ENCODE measurements at places on chromosomes 5 and 9.

- DNase-seq: no peak
Measured at GRCh38 chr9:121294151-121294743, 26.3 kb downstream of the GSN start.

DNA sequence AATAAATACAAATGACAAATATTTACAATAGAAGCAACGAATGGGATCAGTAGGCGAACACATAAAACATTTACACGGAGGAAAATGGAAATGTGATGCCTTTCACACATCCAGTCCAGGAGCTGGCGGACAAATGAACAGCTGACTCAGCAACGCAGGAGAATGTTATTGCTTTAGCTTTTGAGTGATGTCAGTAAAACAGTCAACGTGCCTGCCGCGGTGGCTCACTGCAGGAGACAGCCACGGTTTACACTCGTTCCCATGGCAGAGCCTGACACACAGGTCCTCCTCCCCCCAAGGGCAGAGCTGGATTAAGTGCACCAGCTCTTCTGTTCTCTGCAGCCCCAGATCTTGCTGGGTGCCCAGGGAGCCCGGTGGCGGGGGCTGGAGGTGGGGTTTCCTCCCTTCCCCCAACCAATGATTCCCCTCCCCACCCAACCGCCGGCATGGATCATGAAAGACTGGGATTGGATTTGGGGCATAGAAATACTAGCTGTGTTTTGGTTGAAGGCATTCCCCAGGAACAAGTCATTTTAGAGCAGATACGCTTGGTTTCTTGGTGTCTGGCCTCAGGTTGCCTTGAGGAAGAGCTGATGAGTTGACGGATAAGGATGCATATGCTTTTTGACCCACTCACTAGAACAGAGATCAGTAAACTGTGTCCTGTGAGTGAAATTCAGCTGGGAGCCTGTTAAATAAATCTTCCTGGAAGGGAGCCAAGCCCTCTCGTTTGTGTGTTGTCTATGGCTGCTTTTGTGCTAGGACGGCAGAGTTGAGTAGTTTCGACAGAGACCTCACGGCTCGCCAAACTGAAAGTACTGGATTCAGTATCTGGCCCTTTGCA, 12.5 kb downstream of the STC2 start:
- DNase-seq: no peak

GRCh38 chr5:150246429-150246828, 43.1 kb downstream of the CAMK2A start:
- no peak for DNase-seq

GRCh38 chr9:21965401-21965951, 28.7 kb downstream of the CDKN2A start:
- DNase-seq: no peak

DNA sequence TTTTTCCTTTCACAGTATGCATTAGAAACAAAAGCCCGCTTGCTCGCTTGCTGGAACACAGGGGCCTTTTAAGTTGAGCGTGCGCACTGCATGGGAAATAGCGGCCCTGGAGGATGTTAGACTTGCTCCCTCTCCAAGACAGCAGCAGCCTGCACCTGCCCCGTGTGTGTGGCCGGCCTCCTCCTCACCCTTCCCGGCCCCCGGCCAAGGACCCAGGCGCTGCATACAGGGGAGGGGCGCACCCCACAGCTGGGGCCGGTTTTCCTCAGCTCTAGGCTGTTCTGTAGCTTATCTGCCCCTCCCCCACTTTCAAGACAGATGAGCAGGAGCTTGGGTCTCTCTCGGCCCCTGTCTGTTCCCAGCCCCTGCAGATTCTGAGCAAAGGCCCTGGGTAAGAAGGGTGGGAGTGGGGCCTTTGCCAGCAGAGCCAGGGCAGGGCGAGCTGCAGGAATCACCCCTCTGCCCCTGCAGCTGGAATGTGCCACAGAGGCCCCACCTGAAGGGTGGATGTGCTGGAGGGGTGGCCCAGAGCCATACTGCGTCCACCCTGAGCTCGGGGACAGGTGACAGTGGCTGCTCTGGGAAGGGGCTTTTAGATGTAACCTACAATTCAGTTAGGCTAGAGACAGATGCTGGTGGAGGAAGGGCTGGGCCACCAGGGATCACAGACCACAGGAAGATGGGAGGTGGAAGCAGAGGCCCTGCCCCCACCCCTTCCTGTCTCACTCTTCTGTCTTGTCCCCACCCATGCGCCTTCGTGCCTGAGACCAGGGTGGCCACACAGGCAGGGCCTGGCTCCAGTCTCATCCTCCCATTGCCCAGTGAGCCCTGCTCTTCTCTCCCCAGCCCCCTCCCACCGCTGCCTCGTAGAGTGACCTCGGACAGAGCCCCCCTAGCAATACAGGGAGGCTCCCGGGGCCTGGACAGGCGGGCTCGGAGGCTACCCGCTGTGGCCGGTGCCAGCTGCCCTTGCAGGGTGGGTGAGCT, 132.4 kb downstream of the DAB2IP start:
- DNase-seq: no peak

GRCh38 chr9:137310189-137311052, 8.3 kb upstream of the NRARP start:
- DNase-seq: no peak

GRCh38 chr9:107546859-107547258, 57.3 kb upstream of the KLF4 start:
- no peak for DNase-seq

GRCh38 chr5:61318376-61318775, 13.7 kb upstream of the ZSWIM6 start:
- DNase-seq: no peak

DNA sequence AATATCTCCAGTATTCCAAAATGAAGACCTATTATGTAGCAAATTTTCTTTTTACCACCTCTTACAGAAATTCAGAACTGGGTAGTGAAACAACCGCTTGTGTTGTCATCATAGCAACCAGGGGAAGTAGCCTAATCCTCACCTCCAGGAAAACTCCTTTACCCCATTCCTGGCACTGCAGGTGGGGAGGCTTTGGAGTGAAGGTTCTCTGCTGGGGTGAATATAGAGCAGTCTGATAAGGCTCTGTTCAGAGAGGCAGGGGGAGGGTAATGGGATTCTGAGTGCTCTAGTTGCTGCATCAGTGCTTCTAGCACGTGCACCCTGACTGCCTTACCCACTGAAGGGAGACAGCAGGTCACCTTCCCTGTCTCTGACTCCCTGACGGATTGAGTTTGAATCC, 116.2 kb downstream of the MAN2A1 start:
- no peak for DNase-seq

DNA sequence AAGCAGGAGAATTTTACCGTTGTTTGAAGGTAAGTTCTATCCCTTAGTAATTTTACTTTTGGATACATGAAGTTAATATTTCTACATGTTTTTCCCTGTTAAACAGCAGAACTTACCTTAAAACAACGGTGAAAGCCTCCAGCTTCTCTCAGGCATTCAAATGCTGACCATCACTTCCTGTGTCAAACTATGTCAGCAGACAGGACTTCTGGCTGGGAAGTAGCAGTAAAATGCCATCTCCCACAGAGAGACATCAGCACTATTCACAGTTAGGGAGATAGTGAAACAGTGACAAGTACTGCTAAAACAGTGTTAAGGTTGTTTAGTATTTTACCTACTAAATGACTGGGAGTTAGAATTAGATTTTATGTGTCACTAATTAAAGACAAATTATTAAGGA, 34.2 kb upstream of the GOLGA1 start:
- DNase-seq: no peak

- no peak for DNase-seq
Measured at GRCh38 chr5:69170495-69170894, 3.5 kb downstream of the CCNB1 start.

DNA sequence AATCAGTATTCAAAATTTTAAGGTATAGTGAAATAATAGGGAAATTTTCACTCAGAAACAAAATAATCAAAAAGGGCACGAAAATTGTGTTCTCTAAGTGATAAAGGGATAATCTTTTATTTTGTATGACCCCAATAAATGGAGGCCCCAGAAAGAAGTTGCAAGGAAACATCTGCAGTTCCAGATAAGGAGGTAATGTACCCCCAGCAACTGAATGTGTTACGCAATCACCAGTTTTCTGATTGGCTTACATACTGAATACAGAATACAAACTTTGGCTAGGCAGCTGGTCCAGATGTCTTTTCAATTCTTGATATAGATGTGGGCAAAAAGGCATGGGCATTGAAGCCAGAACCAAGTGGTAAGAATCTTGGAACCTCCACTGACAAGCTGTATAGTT, 1.7 kb upstream of the TOPORS start:
- no peak for DNase-seq
